Uterus (tissue), 4 donors: ENCODE measurements at places on chromosomes 6 and 20. TPM values are rescaled to one million over a fixed set of nuclear protein-coding genes. Genes with fewer than 3 reads are reported as not detected.

DNA sequence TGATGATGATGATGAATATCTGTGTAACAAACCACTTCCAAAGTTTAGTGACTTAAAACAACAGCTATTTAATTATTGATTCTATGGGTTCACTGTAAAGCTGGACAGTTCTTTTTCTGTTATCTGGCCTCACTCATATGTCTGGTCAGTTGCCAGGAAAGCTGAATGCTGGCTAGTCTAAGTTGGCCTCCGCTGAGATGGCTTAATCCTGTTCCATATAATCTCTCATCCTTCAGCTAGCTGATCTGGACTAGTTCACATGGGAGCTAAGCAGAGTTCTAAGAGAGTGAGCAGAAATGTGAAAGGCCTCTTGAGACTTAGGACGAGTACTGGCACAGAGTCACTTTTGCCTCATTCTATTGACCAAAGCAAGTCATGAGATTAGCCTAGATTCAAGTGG, 334.7 kb upstream of the FLRT3 start:
- H3K4me3 ChIP-seq = no peak overlapping the region
- H3K4me1 ChIP-seq = no peaks in the 10 kb centered on the region
- no peaks in the 10 kb centered on the region for H3K36me3 ChIP-seq
- no peak for DNase-seq
- no peaks in the 10 kb centered on the region for H3K27me3 ChIP-seq

DNA sequence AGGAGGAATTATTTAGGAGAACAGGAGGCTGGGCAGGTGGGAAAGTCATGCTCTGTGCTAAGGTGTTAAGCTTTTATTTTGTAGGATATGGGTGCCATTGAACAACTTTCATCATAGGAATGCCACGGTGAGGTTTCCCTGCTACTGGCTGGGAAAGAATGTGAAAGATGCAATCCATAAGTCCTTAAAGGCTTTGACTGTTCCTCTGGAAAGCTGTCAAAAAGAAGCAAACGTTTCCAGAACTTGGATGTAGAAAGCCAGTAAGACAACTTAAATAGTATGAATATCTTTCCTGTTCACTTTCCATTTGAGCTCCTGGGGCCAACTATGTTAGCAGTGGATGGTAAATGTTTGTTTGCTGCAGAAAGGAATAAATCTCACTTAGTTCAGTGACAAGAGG, 574.4 kb downstream of the RNF144B start:
- H3K36me3 ChIP-seq = no peaks in the 10 kb centered on the region
- no peak for DNase-seq
- no peaks in the 10 kb centered on the region for H3K27me3 ChIP-seq

- H3K4me1 ChIP-seq = no peaks in the 10 kb centered on the region
- no peaks in the 10 kb centered on the region for H3K36me3 ChIP-seq
- H3K4me3 ChIP-seq = no peak overlapping the region
- H3K27ac ChIP-seq = peak overlapping the region; percentile 62
- DNase-seq = no peak
Measured at GRCh38 chr6:22067122-22067521, 229.7 kb downstream of the PRL start.

- H3K27ac ChIP-seq = no peak overlapping the region
- no peaks in the 10 kb centered on the region for H3K4me1 ChIP-seq
- H3K27me3 ChIP-seq = no peaks in the 10 kb centered on the region
- no peaks in the 10 kb centered on the region for H3K36me3 ChIP-seq
Measured at GRCh38 chr20:4512891-4513550, 208.7 kb upstream of the PRND start.

DNA sequence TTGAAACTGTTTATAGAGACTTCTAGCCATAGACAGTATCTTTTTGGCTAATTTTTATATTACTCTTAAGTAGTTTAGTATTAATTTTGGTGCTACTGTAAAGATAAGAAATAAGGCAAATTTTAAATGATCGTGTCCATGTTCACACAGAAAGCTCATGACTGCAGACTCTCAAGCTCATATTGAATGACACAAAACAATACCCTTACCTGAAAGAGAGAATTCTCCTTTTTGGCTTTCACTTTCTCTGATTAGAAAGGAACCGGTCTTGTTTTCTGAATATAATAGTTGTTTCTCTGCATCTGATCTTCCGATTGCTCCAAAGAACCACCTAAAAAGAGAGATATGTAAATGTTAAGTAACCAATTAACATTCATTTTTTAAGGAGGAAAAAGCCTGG, 57.0 kb downstream of the FRK start:
- no peaks in the 10 kb centered on the region for H3K36me3 ChIP-seq
- no peak for DNase-seq
- no peak overlapping the region for H3K4me3 ChIP-seq
- H3K27me3 ChIP-seq = no peaks in the 10 kb centered on the region
- no peak overlapping the region for H3K27ac ChIP-seq
- no peaks in the 10 kb centered on the region for H3K4me1 ChIP-seq

DNA sequence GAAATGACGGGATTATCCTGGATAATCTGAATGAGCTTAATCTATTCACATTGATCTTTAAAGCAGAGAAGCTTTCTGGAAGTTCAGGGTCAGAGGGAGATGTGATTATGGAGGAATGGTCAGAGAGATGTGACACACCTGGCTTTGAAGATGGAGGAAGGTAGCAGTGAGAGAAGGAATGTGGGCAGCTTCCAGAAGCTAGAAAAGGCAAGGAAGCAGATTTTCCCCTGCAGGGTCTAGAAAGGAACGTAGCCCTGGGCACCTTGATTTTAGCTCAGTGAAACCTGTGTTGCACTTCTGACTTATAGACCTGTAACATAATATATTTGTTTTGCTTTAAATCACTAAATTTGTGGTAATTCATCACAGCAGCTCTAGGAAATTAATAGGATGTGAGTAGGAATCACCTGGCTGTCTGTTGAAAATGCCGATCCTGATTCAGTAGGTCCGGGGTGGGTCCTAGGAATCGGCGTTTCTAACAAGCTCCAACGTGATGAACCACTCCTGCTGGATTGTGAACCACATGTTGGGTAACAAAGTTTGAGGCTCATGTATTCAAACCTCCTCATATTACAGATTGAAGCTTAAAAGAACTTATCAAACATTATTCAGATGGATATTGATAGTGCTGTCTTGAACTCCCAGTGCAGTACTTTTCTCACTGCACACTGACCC, 157.0 kb downstream of the GJA1 start:
- H3K27me3 ChIP-seq = no peaks in the 10 kb centered on the region
- H3K36me3 ChIP-seq = no peaks in the 10 kb centered on the region
- no peaks in the 10 kb centered on the region for H3K4me1 ChIP-seq
- H3K27ac ChIP-seq = no peak overlapping the region
- no peak overlapping the region for H3K4me3 ChIP-seq

DNA sequence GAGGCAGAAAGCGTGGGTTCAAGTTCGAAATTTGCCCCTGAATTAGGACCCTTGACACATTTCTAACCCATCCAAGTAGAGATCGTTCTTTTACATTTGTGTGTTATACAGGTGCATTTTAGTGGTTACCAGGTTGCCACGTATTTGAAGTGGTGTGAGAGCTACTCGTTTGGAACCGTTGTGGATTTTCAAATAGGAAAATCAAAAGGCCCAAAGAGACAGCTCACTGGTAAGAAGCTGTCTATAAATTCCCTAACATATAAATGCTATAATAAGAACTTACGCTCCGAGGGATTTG, 1.6 kb upstream of the REV3L start:
- no peaks in the 10 kb centered on the region for H3K27me3 ChIP-seq
- H3K27ac ChIP-seq = peak overlapping the region; percentile 100
- no peaks in the 10 kb centered on the region for H3K36me3 ChIP-seq
- no peak for DNase-seq

- no peak overlapping the region for H3K4me3 ChIP-seq
- no peak overlapping the region for H3K27ac ChIP-seq
- no peaks in the 10 kb centered on the region for H3K36me3 ChIP-seq
- no peak for DNase-seq
- no peaks in the 10 kb centered on the region for H3K27me3 ChIP-seq
Measured at GRCh38 chr20:25447671-25448070, 40.2 kb downstream of the GINS1 start.

GRCh38 chr6:140544431-140544830, 1170.0 kb upstream of the CITED2 start:
- H3K4me3 ChIP-seq = no peak overlapping the region
- H3K27me3 ChIP-seq = no peaks in the 10 kb centered on the region
- peak; percentile 40 for DNase-seq
- H3K36me3 ChIP-seq = no peaks in the 10 kb centered on the region
- no peak overlapping the region for H3K27ac ChIP-seq
- H3K4me1 ChIP-seq = no peaks in the 10 kb centered on the region

GRM1 gene
- 0.07 TPM for total RNA-seq

CST9L gene
- total RNA-seq = not detected

DAAM2 gene
- 37.6 TPM for total RNA-seq

HTR1E gene
- 2.1 TPM for total RNA-seq

TAF11 gene
- total RNA-seq = 24.8 TPM

C6orf141 gene
- total RNA-seq = 18.1 TPM

CCN6 gene
- total RNA-seq = not detected
